ENCODE measurements at places on chromosomes 13 and 19. TPM values are rescaled to one million over a fixed set of nuclear protein-coding genes. Genes with fewer than 3 reads are reported as not detected.

- no peak for DNase-seq
These were observed 25.8 kb upstream of the NANOS3 start for GRCh38 chr19:13850910-13851733.

DNA sequence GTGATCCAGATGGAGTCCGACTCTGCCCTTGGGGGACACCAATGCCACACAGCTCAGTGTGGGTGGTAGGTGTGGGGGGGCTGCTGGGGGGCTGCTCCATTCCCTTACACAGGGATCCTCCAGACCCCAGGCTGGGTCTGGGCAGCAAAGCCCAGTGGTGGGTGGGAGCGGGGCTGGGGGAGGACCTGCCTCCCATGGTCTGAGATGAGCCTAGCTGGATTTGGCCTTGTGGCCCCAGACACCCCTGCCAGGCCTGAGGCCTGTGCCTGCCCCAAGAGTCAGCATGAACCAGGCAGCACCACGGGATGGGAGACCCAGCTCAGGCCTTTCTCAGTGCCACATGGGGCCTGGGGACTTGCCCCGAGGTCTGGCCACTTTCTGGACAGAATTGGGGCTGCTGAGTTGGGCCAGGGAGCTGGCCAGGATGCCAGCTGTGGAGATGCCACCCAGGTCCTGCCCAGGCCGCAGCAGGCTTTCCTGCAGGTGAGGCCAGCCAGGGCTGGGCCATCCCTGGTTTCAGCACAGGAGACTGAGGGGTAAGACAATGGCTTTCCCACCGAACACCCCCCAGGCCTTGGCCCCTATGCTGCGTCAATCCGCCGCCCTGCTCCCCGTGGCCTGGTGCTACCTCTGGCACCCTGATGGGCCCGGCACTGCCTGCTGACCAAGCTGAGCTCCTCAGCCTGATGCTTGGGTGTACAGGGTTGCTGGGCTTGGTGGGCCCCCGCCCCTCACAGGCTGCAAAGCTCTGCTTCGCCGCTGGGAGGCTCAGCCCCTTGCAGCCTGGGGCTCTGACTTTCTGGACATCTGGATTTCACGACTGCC is 24.2 kb downstream of the CEBPG start:
- DNase-seq, result no peak

- no peak for DNase-seq
These were observed 90.8 kb downstream of the IPO5 start for GRCh38 chr13:98044301-98044700.

ZNF471 gene
- 16.0 TPM for polyA plus RNA-seq

- no peak for DNase-seq
These were observed 142.2 kb downstream of the KCTD15 start for GRCh38 chr19:33938821-33939220.

SPC24 gene
- polyA plus RNA-seq, result 9.2 TPM

ATG4D gene
- 22.7 TPM for polyA plus RNA-seq

ZNF880 gene
- polyA plus RNA-seq, result 12.5 TPM

PTGIR gene
- 3.5 TPM for polyA plus RNA-seq

CEACAM7 gene
- not detected for polyA plus RNA-seq

DNA sequence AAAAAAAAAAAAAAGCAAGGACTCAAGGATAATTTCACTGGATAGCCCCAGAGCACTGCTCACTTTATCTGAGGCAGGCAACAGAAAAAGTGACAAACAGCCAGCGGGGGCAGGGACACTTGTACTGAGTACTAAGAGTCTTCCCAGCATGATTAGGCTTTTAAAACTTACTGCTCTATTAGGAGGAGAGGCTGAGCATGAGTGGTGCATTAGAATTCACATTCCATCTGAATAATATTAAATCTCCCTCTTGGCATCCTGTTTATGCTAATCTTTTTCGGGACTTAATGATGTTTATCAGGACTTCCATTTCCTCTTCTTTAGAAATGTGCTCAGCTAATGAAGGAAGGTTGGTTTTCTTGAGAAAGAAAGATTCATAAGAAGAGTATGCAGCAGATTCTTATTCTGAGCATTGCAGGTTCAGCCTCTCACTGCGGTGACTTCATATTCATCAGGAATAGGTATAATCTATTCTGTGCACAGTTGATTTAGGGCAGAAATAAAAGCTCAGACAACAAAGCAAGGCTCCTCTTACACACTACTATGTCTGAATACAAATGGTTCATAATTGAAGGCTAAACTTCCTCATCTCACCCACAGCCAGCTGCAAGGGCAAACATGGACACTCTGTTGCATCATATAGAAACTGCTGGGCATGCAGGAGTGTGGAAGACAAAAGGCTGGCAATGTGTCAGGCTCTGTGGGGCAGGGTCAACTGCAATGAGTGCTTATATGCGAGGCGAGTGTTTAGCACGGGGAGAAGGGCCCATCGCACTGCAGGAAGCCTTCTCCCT is 107.0 kb downstream of the KL start:
- no peak for DNase-seq

DNA sequence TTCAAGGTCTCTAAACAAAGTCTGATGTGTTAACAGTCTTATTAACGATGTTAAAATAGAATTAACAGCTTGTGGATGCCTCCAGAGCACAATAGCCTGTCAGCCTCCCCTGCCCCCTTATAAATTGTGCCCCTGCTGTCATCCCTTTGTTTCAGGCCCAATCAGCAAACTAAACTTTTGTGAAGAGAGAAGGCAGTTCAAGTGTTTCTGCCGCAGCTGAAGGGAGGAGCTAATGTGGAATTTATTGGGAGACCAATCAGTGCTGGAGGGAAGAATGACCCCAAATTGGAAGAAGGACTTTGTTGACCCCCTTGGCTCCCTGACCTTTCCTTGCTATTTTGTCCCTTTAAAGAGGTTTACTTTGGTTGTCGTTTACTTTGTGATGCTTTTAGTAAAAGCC is 160.5 kb downstream of the TM9SF2 start:
- no peak for DNase-seq

SOX1 gene
- 0.05 TPM for polyA plus RNA-seq

- no peak for DNase-seq
These were observed 18.3 kb downstream of the C19orf44 start for GRCh38 chr19:16514383-16515019.

DNA sequence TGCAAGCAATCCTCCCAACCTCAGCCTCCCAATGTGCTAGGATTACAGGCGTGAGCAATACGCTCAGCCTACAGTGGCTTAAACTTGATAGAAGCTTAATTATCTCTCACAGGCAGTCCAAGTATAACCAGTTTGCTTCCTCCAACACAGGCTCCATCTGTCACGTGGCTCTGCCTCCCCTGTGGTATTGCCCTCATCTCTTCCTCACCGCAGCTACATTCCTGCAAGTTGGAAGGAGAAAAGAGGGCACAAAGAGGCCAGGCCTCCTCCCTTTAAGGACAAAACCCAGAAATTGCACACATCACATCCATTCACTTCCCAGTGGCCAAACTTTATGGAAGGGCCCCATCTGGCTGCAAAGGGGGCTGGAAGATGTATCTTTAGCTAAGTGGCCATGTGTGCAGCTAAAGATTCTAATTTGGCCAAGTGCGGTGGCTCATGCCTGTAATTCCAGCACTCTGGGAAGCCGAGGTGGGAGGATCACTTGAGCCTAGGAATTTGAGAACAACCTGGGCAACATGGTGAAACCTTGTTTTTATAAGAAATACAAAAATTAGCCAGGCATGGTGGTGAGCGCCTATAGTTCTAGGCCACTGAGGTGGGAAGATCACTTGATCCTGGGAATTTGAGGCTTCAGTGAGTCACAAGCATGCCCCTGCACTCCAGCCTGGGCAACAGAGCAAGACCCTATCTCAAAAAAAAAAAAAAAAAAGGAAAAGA is 3.1 kb upstream of the SDHAF1 start:
- no peak for DNase-seq

DNA sequence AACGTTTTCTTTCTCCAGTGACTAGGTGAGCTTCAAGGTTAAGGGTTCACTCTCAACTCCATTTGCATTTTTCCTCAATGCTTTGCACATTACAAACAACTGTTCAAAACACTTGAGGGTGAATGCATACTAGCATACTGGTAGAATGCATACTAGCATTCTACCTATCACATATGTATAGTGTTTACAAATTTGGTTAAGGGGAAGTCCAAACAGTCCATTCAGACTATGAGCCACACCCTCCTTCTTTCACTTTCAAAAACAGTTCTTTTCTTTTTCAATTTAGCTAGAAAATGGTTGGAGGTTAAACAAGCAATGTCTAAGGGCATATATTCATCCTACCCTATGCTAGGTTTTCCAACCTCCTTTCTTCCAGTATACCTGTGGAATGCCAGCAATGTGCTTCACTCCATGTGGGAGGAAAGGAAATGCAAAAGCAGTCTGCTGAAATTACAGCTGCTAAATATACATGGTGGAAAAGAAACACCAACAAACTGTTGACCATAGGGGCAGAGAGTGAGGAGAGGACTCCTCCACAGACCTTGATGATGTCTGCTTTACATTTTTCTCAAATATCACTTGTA is 102.6 kb downstream of the DOCK9 start:
- DNase-seq, result no peak

DNA sequence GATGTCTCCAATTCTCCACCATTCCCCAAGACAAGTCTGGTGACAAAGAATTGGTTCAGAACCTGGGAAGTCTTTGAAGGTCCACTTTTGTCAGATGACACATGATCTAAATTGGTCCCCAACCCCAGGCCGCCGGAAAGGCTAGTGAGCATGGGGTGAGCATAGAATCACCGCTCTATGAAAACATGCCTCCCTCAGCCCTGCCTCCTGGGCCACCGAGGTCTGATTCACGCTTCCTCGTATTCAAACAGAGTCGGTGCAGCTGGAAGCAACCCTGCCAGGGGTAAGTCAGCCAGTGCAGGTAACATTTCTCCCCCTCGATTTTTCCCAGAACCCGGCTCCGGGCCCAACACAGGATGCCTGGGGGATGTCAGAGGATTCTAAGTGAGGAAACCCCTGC is 33.9 kb upstream of the KLF2 start:
- no peak for DNase-seq

VSTM1 gene
- polyA plus RNA-seq, result 0.19 TPM

ADGRE2 gene
- 0.51 TPM for polyA plus RNA-seq

GRCh38 chr19:3369337-3370213 is 3.2 kb downstream of the NFIC start:
- DNase-seq, result no peak

ZNF154 gene
- polyA plus RNA-seq, result 13.1 TPM

CABP5 gene
- not detected for polyA plus RNA-seq

- DNase-seq, result no peak
These were observed 98.2 kb downstream of the ZNF429 start for GRCh38 chr19:21603431-21604231.

- DNase-seq, result no peak
These were observed 11.5 kb downstream of the TECR start for GRCh38 chr19:14540741-14541525.

GRCh38 chr13:21753117-21753729 is 82.3 kb downstream of the FGF9 start:
- no peak for DNase-seq

LRRC4B gene
- polyA plus RNA-seq, result 8.5 TPM

ZNF491 gene
- 3.5 TPM for polyA plus RNA-seq

DNA sequence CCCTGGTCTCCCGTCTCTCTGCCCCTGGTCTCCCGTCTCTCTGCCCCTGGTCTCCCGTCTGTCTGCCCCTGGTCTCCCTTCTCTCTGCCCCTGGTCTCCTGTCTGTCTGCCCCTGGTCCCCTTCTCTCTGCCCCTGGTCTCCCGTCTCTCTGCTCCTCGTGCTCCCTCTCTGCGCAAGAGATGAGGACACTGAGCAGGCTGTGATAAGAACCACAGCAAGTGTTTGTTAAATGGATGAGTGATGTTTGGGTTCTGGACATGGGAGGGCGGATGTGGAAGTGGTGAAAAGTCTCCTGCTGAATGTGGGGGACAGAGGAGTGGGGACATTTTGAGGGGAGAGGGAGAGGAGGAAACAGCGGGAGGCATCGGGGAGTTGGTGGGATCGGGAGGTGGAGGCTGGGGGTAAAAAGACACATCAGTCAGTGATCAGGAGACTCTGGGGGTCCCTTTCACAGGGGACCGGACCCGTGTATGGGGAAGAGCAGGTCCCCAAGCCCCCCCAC is 8.0 kb downstream of the NPAS1 start:
- no peak for DNase-seq

DNA sequence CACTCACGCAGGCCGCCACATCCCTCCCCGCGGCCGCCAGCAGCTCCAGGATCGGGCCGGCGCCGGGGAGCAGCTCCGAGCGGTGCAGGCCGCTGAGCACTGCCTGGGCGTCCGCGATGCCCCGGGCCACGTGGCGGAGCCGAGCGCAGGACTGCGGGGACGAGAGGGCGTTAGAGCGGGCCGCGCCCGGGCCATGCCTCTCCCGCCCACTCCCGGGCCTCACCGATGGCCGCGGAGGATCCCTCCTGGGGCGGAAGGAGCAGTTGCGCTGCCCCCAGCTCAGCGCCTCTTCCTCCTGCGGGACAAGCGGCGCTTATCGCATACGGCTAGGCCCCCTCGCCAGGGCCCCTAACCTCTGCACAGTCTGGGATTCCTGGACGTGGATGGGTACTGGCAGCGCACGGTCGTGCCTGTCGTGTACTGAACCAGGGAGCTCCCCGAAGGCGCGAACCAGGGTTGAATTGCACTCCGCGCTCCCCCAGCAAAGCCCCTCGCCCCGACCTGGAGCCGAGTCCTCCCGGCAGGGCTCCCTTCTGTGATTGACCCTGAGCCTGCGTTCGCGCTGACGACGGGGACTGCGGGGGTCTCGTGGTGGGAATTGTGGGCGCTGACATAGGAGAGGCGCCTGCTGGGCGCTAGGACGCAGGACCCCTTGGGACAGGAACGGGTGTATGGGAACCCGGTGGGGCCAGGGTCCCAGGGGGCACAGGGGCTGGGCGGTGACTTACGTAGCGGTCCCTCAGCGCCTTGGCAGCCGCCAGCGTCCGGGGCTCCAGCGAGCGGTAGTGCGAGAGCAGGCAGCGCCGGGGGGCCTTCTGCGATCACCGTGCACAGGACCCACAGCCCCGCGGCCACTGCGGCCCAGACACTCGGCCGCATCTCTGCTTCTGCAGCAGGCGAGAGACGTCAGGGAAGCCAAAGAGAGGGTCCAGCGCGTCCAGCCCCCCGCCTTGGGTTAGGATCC is 673 bp downstream of the IFNL4 start:
- no peak for DNase-seq

NKPD1 gene
- 0.34 TPM for polyA plus RNA-seq

NLRP7 gene
- polyA plus RNA-seq, result not detected

- DNase-seq, result no peak
These were observed 4.6 kb downstream of the PROZ start for GRCh38 chr13:113162783-113163685.

GRCh38 chr19:56974556-56975207 is 134.2 kb upstream of the PEG3 start:
- no peak for DNase-seq
